ENCODE measurements at places on chromosomes 11 and 22. TPM values are rescaled to one million over a fixed set of nuclear protein-coding genes. Genes with fewer than 3 reads are reported as not detected.
A peak's percentile ranks its signal among the peaks of the same experiment; 100 is the strongest.

The HTR3B gene
- not detected for total RNA-seq

GRCh38 chr11:119472186-119472855, 49.3 kb upstream of the THY1 start:
- no peak for DNase-seq

- DNase-seq = no peak
These were observed 2.7 kb downstream of the RBM14 start for GRCh38 chr11:66619080-66619554.

GRCh38 chr11:132717824-132718223, 814.5 kb downstream of the OPCML start:
- no peak for DNase-seq

The MMP11 gene
- total RNA-seq = not detected

The SMCO4 gene
- 17.9 TPM for total RNA-seq

DNA sequence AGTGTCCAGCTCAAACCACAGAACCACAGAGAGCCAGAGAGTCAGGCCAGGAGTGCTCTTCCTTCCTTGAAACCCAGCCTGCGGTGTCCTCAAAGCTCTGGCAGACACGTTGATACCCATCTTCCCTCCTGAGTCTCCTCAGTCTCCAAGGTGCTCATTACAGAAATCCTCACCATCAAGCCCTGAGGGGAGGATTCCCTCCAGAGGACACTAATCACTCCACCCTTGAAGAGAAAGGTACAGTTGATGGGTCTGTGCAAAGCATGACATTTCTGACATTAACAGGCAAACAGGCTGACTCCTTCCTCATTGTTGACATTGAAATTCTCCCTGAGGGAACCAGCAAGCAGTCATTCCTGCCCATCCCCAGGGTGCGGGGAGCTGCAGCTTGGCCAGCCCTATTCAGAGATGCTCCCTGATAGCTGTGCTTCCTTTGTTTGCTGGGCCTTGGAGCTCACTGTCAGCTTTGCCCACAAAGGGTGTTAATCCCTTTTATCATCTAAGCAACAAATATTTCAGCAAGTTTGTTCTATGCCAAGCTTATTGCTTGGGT, 101.7 kb upstream of the CSNK2A3 start:
- DNase-seq = no peak

DNA sequence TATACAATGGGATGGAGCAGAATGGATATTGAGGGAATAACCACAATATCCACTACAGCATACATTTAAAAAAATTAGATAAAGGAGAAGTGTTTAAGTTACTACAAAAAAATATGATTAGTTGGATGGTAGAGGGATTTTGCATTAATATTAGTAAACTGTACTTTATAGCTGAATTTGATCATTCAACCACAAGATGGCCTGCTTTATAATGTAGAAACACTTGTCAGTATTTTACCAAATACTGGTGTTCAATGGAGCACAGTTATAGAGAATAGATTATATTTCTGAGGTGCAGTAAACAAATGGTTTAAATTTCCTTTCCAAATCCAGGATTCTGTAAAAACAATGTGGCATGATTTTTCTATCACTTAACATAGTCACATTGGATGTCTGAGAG, 818.8 kb upstream of the CHORDC1 start:
- DNase-seq = no peak

- DNase-seq = no peak
These were observed 33.9 kb downstream of the ARHGAP1 start for GRCh38 chr11:46666516-46666915.

- DNase-seq = no peak
These were observed 66.5 kb downstream of the IGF2 start for GRCh38 chr11:2072551-2073261.

The APIP gene
- 28.4 TPM for total RNA-seq

DNA sequence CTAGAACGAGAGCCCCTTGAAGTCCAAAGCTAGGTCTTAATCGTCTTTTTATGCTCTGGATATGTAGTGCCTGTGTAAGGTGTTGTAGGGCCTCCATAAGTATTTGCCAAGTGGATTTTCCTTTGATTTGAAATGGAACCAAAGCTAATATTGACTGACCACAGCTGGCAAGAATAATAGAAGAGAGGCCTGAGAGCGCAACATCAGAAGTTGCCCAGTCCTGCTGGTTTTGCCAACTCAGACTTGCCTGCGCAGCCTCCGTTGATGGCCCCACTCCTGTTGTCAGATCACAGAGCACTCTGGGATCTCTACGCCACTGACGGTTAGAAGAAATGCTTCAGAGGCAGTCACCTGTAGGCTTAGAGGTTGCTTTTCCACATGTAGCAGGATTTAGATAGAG, 251.2 kb downstream of the TENM4 start:
- DNase-seq = no peak

GRCh38 chr22:49021926-49022815, 805.5 kb downstream of the BRD1 start:
- peak; percentile 29 for DNase-seq

The OR51I1 gene
- total RNA-seq = not detected

GRCh38 chr11:119316016-119316728, 758 bp downstream of the MCAM start:
- DNase-seq = no peak

DNA sequence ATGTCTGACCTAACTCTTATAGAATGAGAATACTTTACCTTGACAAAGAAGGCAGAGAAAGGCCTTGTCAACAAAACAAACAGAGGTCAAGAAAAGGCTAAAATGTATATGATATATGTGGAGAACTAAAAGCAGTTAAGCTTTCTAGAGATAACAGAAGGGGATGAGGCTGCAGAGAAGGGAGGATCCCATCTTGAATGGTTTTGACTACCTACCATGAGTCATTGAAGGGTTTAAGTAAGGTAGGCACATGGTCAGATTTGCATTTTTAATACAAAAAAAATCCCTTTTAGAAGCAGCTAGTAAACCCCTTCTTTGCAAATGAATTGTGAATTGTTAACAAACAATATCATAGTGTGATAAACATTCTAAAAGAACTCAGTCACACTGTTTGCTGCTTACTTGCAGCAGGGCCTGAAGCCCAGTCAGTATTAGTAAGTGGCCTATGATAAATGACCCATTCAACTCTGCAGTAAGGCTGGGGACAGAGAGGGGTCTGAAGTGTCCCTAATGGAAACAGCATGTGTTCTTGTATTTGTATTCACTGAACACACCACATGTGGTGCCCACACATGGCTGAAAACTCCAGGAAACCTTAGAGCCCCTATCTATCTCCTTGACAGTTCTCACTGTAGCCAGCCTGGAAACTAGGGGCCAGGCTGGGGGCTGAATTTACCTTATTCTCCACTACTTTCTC, 328.8 kb upstream of the PITPNB start:
- no peak for DNase-seq

- no peak for DNase-seq
These were observed 1125.4 kb downstream of the DLG2 start for GRCh38 chr11:84501750-84502149.

DNA sequence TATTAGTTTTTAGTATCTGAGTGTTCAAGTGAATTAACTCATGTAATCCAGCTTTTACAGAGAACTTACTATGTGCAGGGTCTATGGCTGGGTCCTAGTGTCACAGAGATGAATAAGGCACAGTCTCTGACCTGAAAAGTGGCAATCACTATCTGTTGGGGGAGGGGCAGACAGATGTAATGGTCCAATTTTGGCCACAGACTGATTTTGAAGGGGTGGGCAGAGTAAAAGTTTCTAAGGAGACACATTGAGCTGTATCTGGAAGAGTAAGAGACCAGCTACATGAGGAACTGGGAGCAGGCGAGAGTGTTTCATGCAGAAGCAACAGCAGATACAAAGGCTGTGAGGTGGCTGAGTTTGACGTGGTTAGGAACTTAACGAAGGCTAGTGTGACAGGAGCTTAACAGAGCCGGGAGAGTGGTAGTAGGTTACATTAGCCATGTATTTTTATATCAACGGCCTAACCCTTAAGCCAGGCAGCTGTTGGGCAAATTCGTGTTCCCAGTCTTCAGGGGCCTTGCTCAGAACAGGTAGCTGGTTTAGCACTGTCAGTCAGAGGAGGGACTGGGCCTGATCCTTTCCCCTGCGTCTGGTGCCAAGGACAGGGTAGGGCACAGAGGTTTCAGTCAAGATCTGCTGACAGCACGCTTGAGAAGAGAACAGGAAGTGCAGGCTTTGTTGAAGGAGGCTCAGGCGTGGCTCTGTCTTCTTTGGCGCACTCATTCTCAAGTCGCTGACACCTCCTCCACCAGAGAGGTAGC, 1.4 kb upstream of the STIM1 start:
- DNase-seq = peak; percentile 63
